ELF-1 (cell line): ENCODE measurements at places on chromosomes 1 and 21.

DNA sequence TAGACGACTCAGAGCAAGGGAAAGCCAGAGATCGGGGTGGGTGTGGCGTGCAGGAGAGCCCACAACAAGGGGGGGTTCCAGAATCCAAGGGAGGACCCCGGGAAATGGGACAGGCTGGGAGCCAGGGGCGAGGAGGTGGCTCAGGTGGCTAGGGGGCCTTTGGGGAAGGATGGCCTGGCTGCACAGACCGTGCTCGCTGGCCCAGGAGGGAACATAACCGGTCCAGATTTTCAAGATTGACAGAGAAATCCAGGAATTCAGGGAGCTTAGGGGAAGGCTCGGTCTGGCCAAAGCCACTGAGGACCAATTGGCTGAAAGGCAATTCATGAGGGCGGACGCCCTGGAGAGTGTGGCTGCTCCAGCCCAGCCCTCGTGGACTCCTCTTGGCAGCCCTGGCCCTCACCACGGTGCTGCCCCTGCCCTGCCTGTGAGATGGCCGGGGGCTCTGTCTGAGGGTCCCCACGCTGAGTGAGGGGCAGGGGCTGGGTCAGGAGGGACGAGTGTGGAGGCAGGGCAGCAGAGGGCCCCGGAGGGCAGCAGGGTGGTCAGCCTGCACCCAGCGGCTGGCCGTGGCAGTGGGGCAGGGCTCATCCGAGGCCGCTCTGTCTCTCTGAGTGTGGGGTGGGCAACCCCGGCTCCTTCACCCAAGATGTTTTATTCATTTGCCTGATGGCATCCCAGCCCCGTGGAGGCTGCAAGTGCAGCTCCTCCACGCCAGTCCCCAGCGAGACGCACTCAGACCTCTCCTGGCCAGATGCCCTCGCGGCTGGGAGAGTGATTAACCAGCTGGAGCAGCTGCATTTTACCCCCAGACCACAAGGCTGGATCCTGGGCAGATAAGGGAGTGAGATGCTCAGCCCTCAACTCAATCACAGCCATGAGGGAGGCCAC is 5.6 kb upstream of the LRRC3 start:
- DNase-seq: no peak

DNA sequence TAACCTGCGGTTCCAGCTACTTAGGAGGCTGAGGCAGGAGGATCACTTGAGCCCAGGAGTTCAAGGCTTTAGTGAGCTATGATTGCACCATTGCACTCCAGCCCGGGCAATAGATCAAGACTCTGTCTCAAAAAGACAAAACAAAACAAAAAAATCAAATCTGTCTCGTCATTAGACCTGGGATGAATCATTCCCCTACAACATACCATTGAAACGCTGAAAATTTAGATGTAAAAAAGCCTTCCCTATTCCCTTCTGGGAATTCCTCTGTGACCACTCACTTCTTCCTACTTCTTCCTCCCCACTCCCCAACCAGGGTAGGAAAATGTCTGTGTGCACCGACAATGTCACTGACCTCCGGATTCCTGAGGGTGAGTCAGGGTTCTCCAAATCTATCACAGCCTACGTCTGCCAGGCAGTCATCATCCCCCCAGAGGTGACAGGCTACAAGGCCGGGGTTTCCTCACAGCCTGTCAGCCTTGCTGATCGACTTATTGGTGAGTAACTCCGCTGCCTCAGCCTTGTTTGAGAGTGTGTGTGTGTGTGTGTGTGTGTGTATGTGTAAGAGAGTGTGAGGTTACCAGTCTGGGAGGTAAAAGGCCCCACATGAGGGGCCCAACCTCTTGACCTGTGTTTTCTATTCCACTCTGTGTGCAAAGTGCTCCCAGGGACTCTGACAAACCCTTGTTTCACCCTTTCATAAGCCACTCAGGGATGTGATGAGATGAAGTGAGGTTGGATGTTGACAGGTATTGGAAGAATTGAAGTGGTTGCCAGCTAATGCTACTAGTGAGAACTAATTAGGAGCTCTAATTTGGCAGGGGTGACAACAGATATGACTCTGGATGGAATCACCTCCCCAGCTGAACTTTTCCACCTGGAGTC is 16.3 kb upstream of the SARS1 start:
- DNase-seq: peak; percentile 79

GRCh38 chr1:219189021-219189824 is 15.5 kb downstream of the LYPLAL1 start:
- DNase-seq: no peak

- DNase-seq: no peak
Measured at GRCh38 chr1:19922015-19922688, 1.3 kb downstream of the PLA2G2E start.

DNA sequence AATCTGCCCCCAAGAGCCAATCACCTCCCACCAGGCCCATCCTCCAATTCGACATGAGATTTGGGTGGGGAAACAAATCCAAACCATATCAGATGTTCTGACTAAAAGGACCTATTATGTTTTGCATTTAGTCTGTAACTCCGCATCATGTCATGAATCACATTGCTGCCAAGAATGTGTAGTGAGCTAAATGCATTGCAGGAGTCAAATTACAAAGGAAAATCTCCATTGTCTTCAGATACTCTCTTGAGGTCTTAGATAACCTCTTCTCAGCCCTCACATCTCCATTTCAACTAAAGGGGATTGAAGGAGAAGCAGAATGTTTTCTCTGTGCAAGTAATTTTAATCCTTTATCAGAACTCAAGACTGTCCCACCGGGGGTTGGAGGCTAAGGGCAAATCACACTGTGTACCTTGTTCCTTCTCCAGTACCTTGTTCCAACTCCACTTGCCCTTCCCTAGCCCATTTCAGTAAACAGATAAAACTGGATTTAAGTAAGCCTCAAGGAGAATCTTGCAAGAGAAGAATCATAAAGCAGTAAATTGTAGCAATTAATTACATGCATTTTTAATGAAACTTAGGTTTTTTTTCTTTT is 34.1 kb downstream of the EXTL2 start:
- DNase-seq: no peak

DNA sequence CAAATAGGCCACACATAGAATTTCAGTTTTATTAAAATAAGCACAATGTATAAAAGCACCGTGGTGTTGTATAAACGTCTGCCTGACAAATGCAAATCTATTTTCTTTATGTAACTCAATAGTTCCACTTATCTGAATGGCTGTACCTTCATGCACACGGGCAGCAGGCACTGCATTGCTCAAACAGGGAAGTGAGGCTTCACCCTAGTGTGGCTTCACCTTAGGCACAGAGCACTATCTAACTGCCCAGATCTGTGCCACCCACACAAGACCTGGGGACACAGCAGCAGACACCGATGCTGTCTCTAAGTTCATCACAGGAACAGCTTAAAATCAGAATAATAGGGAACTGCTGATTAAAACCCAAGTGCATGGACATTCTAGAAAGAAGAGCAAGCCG is 6.0 kb upstream of the KNCN start:
- DNase-seq: no peak

DNA sequence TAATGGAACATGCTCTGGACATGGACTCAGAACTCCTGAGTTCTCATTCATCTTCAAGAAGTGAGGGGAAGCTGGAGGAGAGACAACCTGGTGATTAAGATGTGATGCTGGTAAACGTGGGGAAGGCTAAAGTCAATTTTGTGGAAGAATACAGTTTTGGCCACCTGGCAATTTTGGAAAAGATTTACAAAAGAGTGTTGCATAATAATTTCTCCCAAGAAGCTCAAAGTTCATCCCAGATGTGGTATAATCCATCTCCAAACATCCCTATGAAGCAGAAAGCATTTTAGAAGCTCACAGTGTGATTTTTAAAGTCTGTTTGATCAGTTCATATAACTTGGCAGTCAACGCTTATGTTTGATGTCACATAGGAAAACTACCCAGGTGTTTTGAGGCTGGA is 208.7 kb downstream of the LMX1A start:
- no peak for DNase-seq

GRCh38 chr1:48576565-48576964 is 104.6 kb upstream of the SPATA6 start:
- DNase-seq: no peak

DNA sequence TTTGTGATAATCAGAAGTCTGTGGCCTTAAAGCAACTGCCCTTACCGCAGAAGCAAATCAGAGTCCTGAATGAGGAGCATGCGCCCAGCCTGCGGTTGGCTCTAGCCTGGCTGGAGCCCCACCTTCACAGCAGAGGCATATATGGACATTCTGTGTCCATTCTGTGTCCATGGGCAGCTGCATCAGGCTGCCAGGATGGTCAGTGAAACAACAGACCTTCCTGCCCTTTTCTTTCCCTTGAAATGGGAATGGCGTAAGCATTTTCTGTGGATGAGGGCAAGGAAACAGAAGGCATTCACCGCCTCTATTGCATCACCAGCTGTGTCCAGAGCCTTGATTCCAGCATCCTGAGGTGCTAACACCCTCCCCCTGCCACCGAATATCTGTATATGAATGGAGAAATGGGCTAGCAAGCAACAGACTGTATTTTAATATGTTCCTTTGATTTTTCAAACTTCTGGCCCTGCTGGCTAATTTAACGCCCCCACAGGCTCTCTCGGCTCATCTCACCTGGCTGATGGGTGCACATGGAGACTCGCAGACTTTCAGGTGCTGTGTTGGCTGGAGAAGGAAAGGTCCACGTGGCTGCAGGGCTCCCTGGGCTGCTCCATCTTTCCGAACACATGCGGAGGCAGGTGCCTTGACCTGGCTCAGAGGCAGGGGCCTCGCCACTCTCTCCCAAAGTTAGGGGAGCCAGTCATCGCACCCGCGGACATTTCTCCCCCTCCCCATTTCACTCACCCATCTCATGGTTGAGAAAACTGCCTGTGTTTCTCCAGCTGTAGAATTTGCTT is 159.2 kb downstream of the GALNT2 start:
- no peak for DNase-seq

DNA sequence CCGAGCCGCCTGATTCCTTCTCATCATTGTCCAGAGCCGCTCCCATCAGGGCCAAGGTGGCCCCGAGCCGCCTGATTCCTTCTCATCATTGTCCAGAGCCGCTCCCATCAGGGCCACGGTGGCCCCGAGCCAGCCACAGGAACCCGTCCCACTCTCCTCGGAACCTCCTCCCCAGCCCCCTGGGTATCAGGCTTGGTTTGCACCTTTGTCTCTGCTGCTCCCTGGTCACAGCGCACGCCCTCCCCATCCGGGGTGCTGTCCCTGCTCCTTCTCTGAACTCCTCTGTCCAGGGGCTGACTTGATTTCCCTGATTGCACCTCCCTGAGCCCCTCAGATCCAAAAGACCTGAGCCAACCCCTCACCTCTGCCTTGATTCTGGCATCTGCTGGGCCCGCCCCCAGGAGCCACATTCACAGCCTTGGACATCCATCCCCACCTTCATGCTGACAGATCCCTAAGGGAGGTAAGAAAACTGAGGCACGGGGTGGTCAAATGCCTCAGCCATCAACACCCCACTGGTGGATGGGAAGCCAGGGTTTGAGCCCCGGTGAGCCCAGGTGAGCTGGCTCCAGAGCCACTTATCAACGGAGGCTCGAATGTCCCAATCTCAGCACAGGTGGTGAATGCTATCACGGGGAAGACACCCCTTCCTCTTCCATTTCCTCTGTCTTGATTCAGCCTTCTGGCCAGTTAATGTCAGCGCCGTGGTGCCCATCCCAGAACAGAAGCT is 25.6 kb upstream of the COL18A1 start:
- no peak for DNase-seq

DNA sequence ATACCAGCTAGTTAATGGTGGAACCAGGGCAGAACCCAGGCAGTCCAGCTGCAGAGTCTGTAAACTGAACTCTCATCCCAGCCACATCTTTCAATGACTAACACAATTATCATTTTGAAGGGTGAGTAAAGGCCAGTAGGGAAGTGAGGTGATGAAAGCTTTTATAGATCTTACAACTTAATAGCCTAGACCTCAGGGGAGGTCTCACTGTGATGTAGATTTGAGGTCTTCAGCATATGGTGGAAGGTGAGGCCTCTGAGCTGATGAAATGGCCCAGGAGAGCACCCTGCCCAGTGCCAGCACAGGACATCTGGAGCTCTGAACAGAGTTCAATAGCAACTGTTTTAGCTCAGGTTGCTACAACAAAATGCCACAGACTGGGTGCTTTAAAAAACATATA is 44.8 kb upstream of the POU2F1 start:
- DNase-seq: no peak

- DNase-seq: no peak
Measured at GRCh38 chr21:17461014-17461413, 51.8 kb upstream of the CXADR start.

DNA sequence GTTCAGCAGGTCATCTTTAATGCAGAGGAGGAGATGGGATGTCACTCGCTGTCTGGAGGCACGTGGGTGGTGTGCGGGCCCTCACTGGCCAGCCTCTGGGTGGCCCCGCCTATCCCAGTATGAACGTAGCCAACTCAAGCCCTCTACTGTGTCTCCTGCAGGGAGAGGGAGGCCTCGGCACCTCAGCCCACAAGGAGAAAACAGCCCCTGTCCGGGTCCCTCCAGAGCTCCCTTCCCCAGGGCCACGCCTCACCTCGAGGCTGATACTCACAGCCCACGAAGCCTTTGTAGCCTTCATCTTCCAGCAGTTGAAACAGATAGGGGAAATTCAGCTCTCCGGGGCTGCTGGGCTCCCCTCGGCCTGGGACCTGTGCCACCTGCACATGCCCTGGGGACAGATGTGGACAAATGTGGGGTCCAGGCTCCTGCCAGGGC is 2.6 kb downstream of the HYI start:
- DNase-seq: no peak
